ENCODE measurements at places on chromosomes 6 and 20. TPM values are rescaled to one million over a fixed set of nuclear protein-coding genes. Genes with fewer than 3 reads are reported as not detected.

ERVFRD-1 gene
- not detected for total RNA-seq

SLC17A1 gene
- total RNA-seq: not detected

TCEA2 gene
- total RNA-seq: 57.4 TPM

SEL1L2 gene
- total RNA-seq: not detected

CLIC5 gene
- total RNA-seq: 6.3 TPM

NKX2-2 gene
- not detected for total RNA-seq

MRPS18B gene
- total RNA-seq: 48.2 TPM

All from activated CD8-positive, alpha-beta memory T cell treated with anti-CD3 and anti-CD28 coated beads, Interleukin-2, amount 10 ng/mL, durations not matched to agents 7 days and 5 days (primary cell).